ENCODE measurements at places on chromosomes 2 and 18.

DNA sequence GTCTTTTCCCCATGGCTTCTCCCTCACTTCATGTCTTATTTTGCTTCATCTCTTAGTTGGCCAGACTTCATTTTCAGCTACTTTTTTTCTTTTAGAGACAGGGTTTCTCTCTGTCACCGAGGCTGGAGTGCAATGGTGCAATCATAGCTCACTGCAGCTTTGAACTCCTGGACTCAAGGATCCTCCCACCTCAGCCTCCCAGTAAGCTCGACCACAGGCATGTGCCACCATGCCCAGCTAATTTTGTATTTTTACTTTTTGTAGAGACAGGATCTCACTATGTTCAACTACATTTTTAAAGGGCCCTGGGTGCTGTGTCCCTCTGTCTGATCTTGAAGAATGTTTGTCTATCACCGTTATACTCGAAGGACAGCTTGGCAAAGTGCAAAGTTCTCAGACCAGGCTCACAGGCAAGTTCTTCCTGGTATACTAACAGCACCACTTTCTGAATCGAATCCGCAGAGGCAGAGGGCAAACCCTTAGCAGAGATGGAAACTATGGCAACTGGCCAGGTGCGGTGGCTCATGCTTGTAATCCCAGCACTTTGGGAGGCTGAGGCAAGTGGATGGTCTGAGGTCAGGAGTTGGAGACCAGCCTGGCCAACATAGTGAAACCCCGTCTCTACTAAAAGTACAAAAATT, 60.9 kb downstream of the SOWAHC start:
- DNase-seq, result no peak

- DNase-seq, result no peak
Observed at GRCh38 chr2:191311627-191312026, 66.4 kb downstream of the MYO1B start.

DNA sequence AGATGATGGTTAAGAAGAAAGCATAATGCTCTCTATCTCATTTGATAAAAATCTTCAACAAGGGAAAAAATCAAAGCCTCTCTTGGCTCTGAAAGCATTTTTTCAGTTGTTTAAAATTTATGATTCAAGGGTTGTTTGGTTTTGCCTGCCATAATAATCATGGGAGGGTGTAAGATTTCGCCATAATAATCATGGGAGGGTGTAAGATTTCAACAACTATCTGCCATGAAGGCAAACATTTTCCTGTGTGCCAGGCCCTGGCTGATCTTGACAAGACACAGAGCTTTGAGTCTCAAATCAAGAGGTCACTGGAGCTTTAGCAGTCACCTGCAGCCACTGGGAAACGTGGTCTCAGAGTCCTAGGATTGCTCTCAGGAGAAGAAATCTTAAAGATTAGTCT, 175.1 kb upstream of the PIEZO2 start:
- no peak for DNase-seq

DNA sequence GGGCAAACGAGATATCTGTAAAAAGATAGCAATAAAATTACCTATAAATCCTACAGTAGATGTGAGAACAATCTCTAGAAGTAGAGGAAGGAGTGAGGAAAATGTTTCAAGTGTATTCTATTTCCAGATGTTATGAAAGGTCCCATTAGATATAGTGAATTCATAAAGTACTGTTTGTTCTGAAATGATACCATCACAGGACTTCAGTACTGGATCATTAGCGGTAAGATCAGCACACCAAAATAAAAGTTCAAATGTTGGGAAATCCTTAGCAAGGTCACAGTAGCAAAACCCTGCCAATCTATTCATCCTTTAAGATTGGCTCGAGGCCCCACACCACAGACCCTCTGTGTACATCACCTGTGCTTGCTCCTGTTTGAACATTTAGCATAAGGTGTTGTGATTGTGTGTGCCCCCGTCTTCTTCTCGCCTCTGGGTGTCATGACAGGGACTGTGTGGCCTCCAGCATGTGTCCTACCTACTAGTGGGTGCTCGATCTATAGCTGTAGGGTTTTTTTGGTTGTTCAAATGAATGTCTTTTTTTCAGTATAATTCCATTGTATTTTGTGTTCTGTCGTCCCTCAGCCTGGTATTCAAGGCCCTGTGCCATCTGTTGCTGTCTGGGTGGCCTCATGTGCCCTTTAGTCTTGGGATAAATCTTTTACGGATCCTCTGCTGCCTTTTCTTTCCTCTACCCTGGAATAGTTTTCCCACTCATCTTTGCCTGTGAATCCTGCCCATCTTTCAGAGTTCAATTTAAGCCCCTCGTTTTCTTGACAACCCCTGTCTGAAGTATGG, 9.1 kb downstream of the MFSD6 start:
- no peak for DNase-seq

GRCh38 chr2:121140734-121141133, 144.3 kb downstream of the TFCP2L1 start:
- no peak for DNase-seq

DNA sequence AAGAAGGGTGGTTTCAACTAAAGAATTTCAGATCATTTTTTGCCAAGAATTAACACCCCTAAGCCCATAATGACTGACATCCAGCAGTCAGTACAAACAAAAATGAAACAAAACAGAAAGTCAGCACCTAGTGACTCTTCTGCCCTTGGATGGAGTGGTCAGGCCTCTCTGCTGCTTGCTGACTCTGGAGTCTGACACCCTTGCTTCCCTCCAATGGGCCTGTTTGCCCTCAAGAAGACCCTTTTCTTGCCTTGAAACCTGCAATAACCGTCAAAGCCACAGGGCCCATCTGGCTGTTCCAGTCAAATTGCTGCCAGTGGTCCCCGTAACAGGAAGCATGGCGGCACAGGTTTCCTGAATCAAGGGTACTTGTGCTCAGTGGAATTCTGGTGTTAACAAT, 27.2 kb upstream of the CYTIP start:
- DNase-seq, result no peak

DNA sequence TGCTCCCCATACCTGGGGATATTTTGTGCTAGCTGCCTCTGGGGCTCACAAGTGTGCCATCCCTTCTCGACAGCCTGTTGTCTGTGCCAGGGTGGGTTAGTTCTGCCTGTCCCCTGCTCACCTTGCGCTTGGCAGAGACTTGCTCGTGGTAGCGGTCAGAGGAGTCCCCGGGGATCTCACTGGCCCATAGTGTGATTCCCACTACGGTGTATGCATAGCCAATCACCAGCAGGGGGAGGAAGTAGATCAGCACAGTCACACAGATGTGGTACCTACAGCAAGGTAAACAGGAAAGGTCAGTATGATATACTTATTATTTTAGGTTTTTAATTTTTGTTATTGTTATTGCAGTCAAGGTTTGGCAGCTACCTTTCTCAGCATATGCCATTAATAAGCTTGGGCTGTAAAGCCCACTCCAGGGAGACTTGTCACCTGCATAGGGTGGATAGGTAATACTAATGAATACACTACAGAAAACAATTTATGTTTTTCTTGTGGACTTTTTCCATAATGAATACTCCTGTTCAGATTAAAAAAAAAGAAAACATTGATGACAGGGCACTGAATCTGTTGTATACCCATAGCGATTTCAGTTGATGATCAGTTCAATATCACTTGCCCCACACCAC, 95.2 kb downstream of the POLE4 start:
- DNase-seq, result no peak

DNA sequence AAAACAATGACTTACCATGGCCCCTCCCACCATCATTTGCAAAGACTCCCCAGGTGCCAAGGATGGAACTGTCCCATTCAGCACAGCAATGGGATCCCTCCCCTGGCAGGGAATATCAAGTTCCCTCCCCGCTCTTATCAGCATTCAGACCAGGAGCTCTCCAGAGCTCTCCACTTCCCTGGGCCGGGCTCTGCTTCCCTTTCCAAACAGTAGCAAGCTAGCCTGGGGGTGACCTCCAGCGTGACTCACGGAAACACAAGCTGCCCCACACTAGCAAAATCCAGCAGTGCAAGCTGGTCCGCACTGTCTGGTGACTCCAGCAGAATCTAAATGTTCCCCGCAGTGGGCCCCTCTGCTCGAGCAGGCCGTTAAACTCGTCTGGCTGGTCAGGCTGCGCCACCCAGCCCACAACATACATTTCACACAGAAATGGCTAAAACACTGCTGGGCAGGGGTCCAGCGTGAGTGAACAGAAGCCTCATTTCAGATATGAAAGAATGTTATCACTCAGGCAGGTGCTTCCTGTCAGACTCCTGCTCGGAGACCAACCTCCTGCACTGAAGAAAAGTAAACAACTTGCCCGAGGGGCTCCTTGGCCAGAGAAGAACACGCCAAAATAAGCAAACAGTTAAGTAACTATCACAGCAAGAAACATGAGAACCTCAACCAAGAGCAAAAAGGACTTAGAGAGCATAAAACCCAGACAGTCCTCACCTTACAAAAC, 33.9 kb downstream of the STAT1 start:
- no peak for DNase-seq

DNA sequence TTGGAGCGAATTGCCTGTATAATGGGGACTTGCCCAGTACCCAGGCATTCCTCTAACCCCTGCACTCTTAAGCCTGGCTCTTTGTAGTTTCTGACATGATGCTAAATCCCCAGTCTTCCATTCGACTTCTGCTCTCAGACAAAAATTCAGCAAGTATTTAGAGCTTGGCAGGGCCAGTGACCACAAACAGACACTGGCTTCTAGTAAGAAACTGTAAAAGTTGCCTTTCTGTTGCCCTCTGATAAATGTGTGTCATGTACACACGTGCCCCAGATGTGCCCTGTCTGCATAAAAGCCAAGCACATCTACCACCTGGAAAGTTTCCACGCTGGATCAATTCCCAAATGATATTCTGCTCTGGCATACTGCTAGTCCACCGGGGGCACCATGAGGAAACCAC, 18.0 kb downstream of the PAX3 start:
- DNase-seq, result no peak

GRCh38 chr2:10863837-10864236, 47.9 kb upstream of the KCNF1 start:
- no peak for DNase-seq

- DNase-seq, result no peak
Observed at GRCh38 chr2:63440612-63441011, 147.7 kb downstream of the WDPCP start.

DNA sequence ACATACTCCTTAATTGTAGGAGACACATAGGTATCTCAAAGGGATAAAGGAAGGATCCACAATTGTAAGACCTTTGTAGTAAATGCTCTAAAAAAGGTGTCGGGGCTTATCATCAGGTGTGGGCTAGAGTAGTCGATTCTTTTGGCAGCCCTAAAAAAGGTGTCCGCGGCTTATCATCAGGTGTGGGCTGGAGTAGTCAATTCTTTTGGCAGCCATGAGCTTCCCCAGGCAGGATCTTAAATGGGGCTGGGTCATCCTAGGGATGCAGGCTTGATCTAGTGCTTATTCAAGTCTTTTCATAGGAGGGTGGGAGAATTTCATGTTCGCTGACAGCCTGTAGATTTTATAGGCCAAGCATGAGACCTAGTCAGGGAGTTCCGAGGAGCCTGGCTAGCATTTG, 406.4 kb upstream of the VWC2L start:
- DNase-seq, result no peak

DNA sequence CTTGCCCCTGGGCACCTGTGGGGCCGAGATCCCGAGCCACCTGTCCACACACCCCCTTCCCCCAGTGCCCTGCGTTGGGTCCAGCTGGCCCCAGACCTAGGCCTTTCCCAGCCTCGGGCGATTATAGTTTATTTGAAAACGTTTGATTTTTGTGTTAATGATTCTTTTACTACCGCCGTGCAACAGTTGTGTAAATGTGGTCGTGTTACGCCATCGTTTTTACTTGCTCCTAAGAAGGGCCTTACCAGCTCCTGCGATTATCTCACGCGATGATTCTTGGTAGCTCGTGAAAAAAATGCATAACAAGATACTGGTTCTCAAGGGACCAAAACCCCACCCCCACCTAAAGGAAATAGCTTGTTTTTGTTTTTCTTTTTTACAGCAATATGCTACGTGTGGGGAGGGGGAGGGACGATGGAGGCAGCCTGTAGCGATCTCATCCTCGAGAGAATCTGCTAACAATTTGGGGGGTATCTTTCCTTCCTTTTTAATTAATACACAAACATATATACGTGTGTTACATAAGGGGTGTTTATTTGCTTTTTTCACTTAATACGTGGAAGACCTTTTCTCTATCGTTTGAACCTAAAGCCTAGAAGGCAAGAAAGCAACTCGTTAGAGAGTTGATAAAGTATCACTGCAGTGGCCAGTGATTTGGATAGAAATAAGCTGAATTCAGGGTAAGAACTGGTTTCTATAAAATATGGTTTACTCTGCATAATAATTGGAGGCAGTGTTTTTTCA, 1.0 kb downstream of the ZDBF2 start:
- DNase-seq, result peak; percentile 2

GRCh38 chr2:71692621-71693277, 239.4 kb downstream of the DYSF start:
- no peak for DNase-seq

- DNase-seq, result no peak
Observed at GRCh38 chr2:146632707-146633106, 1212.1 kb upstream of the ACVR2A start.

DNA sequence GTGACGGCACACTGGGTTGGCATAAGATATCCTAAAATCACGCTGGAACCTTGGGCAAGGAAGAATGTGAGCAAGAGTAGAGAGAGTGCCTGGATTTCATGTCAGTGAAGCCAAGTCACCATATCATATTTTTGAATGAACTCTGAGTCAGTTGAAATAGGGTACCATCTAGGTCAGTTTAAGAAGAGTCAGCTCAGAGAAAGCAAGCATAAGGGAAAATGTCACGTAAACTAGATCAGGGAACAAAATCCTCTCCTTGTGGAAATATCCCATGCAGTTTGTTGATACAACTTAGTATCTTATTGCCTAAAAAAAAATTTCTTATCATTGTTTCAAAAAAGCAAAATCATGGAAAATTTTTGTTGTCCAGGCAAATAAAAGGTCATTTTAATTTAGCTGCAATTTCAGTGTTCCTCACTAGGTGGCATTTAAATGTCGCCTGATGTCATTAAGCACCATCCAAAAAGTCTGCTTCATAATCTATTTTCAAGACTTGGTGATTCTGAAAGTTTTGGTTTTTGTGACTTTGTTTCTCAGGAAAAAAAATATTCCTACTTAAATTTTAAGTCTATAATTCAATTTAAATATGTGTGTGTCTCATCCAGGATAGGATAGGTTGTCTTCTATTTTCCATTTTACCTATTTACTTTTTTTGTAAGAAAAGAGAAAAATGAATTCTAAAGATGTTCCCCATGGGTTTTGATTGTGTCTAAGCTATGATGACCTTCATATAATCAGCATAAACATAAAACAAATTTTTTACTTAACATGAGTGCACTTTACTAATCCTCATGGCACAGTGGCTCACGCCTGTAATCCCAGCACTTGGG, 19.6 kb downstream of the RSAD2 start:
- peak; percentile 40 for DNase-seq

- no peak for DNase-seq
Observed at GRCh38 chr2:40002339-40002738, 223.3 kb upstream of the THUMPD2 start.

- DNase-seq, result no peak
Observed at GRCh38 chr2:211598238-211598637, 940.4 kb downstream of the ERBB4 start.

DNA sequence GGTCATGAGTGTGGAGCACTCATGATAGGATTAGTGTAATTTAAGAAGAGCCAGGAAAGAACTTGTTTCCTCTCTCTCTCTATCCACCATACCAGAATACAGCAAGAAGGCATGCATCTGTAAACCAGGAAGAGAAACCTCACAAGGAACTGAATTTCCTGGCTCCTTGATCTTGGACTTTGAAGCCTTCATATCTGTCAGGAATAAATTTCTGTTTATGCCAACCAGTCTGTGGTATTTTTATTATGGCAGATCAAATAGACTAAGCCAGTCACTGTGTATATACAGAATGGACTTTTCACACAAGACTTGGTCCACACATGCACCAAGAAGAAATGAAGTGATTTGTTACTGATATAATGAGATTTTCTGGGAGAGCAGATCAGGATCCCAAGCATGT, 930.1 kb upstream of the TMEFF2 start:
- DNase-seq, result no peak
